ENCODE measurements at places on chromosomes 6 and 20.

- DNase-seq = no peak
Measured at GRCh38 chr20:57475388-57476083, 49.4 kb downstream of the CTCFL start.

GRCh38 chr20:15077733-15078250, 740.4 kb upstream of the FLRT3 start:
- DNase-seq = no peak

DNA sequence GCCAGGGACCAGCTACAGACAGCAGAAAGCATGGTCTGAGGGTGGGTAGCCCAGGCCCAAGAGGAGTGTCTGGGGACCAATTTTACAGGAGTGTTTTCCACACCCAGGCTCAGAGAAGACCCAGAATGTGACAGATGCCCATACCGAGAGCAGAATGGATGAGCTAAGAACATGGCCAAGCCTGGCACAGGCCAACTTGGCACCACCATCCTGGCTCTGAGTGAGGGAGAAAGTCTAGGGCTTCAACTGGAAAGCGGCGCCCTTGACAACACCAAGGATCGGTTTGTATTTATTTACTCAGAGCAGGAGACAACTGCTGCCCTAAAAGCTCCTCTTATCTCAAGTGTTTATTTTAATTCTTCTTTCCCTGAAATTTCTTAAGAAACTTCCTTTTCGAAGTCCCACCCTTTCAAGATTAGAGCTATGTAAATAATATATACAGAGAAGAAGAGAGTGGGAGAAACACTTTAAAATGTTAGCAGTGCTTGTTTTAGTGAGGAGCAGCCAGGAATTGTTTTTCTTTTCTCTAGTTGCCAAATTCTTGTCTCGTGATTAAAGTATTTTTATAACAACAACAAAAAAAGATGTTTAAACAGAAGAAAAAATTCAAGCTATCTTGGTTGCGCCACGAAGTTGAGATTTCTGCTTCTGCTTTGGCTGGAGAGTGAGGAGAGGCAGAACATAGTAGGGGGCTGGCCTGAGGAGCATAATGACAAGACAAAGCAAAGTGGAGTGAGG, 16.2 kb downstream of the TNXB start:
- DNase-seq = no peak

DNA sequence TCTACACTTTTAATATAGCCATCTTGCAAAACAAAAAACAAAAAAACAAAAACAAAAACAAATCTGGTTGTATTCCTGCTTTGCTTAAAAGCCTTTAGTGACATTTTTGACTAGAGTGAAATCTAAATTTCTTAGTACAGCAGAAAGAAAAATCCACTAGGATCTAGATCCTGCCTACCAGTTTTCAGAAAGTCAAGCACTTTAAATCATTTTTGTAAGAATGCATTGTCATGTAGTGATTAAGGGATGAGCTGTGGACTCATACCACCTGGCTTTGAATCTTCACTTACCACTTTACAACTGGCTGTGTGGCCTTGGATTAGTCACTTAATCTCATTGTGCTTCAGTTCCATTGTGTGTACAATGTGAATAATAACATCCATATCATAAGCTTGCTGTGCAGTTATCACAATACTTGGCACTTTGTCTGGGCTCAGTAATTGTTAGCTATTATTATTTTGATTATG, 4.0 kb downstream of the MKKS start:
- DNase-seq = no peak

DNA sequence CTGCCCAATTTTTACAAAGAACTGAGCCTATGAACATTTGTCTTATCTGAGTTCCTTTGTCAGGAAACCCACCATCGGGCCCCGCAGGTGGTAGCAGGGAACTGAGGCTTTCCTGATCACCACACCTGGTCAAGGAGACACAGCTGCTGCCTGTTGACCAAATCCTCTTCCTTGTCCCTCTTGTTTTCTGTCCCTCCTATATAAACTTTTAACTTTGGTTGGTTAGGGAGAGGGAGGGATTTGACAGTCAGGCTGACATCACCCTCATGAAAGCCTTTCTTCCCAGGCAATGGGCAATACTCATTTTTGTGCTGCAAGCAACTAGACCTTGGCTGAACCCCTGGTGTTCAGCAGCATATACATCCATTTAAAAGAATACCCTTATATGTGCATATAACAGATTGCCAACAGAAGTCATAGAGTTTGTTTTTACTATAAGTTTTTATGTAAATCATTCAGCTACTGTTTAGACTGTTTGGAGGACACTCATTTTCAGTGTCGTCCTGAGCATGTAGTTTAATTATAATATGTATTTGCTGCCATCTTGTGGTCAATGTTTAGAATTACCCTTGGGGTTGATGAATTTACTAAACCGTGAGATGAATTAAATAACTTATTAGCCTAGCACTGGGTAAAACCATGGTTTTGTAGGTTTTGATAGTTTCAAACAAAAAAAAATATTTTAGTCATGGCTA, 17.0 kb downstream of the CRISP1 start:
- peak; percentile 75 for DNase-seq

DNA sequence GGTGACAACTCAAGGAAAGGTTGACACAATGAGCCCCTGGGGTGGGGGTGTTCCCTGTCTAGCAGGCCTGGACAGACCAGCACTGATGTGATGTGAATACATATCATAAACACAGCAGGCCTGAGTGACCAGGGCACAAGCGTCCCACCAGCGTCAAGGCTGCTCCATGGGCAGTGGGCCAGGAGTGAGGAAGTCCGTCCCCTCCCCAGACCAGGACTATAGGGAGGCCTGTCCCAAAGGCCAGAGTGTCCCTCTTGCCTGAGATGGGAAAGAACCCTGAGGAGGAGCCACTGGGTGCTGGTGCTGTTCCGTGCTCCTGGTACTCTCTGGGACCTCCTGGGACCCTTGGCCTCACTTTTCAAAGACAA, 44.6 kb downstream of the RRBP1 start:
- no peak for DNase-seq

GRCh38 chr20:20181322-20181721, 129.0 kb downstream of the CFAP61 start:
- DNase-seq = no peak

- DNase-seq = no peak
Measured at GRCh38 chr6:169844946-169845345, 93.5 kb downstream of the ERMARD start.

- no peak for DNase-seq
Measured at GRCh38 chr6:26489996-26490964, 9.8 kb upstream of the BTN1A1 start.

- DNase-seq = no peak
Measured at GRCh38 chr6:15531973-15532372, 130.9 kb downstream of the DTNBP1 start.

DNA sequence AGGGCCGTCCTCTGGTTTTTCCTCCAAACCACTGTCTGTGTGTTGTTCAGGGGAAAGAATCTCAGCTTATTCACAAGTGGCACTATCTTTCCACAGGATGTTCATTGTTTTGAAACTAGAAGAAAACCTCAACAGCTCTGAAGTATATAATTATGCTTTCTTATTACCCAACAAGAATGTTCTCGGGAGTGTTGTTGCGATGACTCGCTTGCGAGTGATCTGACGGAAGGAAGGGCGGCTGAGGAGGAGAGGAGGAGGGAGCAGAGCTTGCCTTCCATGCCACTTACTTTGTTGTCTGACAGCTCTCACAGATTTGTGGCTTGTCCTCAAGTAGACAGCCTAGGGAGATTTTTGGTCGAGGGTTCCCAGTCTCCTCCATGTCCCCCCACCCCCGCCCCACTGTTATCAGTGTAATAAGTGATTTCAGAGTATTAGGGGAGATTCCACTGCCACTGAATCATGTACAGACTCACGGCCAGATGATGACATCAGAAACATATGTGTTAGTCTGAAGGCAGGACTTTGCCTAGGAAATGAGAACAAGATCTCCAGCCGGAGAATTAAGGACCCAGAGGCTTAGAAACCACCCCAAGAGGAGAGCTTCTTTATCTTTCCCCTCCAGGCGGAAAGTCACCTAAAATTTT, 80.7 kb upstream of the CCN6 start:
- peak; percentile 82 for DNase-seq

DNA sequence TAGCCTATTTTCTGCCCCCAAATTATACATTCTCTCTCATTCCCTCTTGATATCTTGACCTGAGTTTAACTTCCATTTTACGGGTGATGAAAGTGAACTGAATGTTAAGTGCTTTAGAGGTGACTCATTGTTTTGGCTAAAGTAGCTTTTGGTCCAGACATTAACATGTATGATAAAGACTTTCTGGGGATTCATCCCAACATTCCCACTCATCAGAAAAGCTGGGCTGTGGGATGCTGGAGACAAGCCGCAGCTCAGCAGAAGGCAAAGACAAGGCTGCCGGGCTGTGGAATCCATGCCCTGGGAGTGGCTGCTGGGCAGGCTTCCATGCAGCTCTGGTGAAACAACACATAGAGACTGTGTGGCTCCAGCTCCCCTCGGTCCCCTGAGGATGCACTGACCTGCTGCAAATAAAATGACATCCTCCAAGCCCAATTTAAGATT, 89.9 kb upstream of the SYNDIG1 start:
- no peak for DNase-seq

DNA sequence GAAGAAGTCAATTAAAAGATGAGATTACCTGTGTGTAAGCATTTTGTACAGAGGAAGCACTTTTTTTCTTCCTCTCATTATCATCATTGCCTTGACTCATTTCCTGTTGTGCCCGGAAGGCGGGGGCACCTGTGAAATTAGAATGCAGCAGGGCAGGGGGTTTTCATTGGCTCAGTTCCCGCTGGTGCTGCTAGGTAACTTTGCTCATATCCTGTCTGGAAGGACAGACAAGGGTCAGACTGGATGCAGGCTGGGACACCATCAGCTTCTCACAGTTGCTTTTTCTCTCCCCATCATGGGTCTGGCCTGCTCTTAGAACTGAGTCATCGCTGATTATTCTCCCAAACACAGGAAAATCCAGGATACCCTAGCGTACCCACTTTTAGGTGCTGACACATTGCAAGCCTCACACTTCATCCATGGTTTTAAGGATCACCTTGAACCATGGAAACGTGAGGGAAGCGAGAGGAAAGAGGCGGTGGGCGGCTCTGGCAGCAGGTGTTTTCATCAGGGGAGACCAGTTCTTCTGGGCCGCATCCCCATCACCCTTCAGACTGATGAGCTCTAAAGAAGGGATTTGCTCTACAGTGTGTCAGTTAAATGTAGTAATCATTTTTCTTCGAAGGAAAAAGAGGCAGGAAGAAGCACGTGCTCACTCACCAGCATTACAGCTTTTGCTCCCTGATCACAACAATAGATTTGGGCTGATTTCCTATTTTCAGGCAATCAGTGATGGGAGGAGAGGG, 195.7 kb upstream of the SASH1 start:
- DNase-seq = no peak

DNA sequence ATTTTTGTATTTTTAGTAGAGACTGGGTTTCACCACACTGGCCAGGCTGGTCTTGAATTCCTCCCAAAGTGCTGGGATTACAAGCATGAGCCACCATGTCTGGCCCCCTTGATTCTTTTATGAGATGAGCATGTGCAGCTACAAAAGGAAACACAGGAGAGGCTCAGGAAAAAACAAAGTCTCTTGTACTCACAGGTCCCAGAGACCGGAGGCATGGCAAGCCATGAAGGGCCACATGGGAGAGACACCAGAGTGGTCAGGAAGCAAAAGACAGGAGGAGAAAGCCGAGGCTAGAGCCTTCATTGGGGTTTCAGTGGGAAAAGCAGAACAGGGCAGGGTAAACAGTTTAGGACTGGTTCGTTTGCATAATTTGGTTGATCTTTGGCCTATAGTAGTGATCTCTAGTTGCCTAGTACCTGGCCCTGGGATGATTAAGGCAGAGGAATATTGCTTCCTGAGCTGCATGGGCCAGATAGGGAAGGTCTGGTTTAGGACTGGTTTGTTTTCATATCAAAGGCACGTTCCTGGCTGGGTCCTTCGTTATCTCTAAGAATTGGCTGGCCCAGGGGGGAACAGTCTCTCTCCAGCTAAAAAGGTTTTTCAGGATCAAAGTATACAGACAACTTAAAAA, 48.2 kb upstream of the PRND start:
- DNase-seq = no peak

GRCh38 chr6:87684895-87685654, 17.0 kb downstream of the AKIRIN2 start:
- no peak for DNase-seq

GRCh38 chr6:18155864-18156421, 721 bp downstream of the KDM1B start:
- DNase-seq = peak; percentile 47

- DNase-seq = no peak
Measured at GRCh38 chr6:38495922-38496635, 143.7 kb downstream of the BTBD9 start.

GRCh38 chr6:108167449-108168089, 1.7 kb downstream of the NR2E1 start:
- DNase-seq = no peak

DNA sequence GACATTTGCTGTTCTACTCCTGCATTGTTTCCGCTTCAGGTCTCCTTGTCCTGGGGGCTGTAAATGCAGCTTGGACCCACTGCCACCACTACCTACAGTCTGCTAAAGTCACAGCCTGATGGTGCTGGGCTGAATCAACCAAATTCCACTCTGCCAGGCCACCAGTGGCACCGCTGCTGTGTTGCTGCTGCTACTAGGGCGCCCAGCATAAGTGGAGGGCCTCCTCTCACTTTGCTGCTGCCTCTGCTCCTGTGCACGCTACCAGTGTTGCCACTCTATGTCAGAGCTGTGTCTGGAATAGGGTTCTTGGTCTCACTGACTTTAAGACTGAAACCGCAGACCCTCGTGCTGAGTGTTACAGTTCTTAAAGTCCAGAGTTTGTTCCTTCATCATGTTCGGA, 1.4 kb upstream of the SSR1 start:
- DNase-seq = no peak

DNA sequence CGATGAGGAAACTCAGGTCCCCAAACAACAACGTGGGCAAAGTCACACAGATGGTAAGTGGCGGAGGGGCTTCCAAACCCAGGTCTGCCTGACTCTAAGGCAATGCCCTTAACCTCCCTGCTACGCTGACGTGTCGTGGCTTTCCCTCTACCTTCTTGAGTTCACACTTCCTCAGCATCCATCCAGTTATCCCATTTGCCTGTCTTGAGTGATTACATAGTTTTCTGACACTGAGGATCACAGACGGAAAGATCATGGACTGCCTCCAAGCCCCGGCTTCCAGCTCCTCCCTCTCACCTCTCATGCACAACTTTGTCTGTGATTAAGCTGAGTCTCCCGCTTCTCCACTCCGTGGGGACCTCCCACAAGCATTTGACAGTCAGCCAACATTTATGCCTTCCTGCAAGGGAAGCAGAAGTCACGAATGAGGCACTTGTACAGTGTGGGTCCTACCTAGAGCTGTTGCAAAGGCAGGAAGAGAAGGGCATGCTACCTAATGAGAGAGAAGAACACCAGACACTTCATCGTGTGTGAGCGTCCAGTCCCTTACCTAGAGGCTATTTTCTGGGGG, 33.8 kb downstream of the TBC1D7 start:
- DNase-seq = peak; percentile 35

- DNase-seq = no peak
Measured at GRCh38 chr20:13552061-13552460, 86.7 kb downstream of the TASP1 start.

- DNase-seq = no peak
Measured at GRCh38 chr6:137020776-137021175, 24.0 kb downstream of the IL20RA start.

- DNase-seq = no peak
Measured at GRCh38 chr20:19890445-19891051, 126.6 kb upstream of the NAA20 start.

All from inflammatory macrophage treated with lipopolysaccharide for 1 hour (primary cell).